ENCODE measurements at places on chromosomes 12 and 14.

DNA sequence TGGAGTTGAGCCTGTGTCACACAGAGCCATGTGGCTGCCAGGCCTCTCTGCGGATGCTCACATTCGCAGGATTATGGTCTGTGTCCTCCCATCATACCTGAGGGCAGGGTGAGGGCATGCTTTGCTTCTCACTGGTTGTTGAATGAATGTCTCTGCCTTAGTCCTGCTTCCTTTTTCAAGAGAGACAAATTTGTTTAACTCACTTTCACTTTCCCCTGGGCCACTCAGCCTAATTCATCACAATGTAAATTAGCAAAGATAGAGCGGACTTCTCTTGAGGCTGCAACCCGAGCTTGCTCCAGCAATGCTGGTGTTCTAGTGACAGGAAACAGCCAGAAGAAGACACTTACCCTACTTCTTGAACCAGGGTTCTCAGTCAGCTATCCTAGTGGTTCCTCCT, 35.5 kb upstream of the PAX9 start:
- DNase-seq = no peak

DNA sequence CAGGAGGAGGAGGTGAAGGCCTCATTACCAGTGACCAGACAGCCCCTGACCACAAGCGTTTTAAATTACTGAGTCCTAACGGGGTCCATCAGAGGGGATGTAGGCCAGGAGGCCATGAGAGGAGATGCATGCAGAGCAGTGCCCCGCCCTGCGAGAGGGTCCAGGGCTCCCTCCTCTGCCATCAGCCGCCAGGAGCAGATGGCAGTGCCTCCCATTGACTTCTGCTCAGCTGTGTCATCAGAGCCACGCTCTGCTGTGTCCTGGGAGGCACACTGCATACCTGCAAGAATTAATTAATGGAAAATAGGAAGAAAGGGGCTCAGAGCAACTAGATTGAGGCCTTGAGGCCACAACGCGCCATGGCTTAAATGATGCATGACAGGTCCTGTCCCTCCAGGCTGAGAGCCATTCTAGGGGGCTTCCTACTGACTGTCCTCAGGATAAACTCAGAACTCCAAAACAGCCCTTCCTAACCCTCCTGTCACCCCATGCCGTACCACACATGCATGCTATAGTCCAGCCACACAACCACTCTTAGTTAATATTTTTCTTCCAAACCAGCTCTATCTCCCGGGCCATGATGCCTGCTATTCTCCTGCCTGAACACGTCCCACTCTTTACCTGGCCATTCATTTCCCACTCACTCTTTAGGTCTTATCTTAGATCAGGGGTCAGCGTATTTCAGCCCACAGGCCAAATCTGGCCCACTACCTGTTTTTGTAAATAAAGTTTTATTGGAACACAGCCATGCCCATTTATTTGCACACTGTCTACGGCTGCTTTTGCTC, 235.8 kb downstream of the KSR2 start:
- no peak for DNase-seq

- DNase-seq = no peak
Measured at GRCh38 chr14:69490219-69490918, 5.8 kb downstream of the PLEKHD1 start.

- no peak for DNase-seq
Measured at GRCh38 chr14:47658041-47658440, 17.4 kb downstream of the MDGA2 start.

- DNase-seq = no peak
Measured at GRCh38 chr12:52050116-52050757, 1.0 kb upstream of the NR4A1 start.

- DNase-seq = no peak
Measured at GRCh38 chr14:95267306-95267705, 52.4 kb downstream of the CLMN start.
